ENCODE measurements at places on chromosomes 1 and 21.

- DNase-seq: peak; percentile 7
Measured at GRCh38 chr1:206808615-206809014, 36.3 kb upstream of the IL10 start.

DNA sequence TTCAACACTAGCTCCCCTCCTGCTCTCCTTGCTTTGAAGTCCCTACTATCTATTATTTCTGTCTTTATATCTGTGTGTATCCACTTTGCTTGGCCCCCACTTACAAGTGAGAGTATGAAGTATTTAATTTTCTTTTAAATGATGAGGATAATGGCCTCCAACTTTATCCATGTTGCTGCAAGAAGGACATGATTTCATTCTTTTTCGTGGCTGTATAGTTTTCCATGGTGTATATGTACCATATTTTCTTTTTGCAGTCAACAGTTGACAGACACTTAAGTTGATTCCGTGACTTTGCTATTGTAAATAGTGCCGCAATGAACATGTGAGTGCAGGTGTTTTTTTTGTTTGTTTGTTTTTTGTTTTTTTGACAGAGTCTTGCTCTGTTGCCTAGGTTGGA lies 365.6 kb downstream of the ZP4 start:
- DNase-seq: no peak

GRCh38 chr1:67947114-67947513 lies 103.3 kb downstream of the DIRAS3 start:
- no peak for DNase-seq

- no peak for DNase-seq
Measured at GRCh38 chr1:75613916-75614315, 3.0 kb upstream of the SLC44A5 start.

DNA sequence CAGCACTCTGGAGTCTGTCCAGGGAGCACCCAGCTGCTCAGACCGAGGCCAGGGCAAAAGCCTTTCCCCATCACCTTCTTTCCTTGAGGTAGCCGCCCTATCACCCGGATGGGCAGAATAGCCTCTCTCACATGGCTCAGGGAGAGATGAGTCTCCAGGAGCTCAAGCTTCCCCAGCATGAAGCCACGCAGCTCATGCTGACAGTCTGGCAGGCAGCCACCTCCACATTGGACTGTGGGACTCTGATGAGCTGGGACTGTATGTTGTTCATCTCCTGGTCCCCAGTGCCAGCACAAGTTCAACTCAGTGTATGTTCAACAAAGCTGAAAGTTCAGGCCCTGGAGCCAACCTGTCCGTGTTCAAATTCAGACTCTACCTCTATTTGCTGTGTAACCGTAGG lies 75.2 kb upstream of the ZC3H12A start:
- DNase-seq: no peak

GRCh38 chr1:40986328-40986783 lies 6.9 kb downstream of the CTPS1 start:
- DNase-seq: no peak

DNA sequence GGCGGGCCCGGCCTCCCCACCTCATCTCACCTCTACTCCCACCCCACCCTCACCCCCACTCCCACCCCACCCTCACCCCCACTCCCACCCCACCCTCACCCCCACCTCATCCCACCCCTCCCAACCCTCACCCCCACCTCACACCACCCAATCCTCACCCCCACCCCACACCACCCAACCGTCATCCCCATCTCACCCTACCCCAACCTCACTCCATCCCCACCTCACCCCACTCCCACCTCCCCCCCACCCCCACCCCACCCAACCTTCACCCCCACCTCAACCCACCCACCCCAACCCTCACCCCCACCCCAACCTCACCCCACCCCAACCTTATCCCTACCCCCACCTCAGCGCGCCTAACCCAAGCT lies 13.4 kb downstream of the A3GALT2 start:
- no peak for DNase-seq

GRCh38 chr1:108057541-108057940 lies 92.6 kb upstream of the VAV3 start:
- no peak for DNase-seq

DNA sequence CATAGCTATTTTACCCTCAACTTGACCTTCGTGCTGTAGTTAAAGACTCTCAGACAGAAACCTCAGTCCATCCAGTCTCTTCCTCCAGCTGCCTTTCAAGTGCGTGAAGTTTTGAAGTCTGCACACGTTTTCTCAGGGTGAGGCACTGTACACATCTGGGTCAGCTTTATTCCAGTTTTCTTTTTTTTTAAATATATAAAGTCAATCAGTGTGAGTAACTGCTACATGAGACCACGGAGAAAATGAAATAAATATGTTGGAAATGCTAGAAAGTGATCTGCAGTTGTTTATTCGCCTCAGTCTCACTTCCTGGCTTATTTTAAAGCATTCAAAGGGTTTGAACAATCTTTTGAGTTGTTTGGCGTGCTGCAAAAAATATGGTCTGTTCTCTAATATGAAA lies 135.7 kb downstream of the ROR1 start:
- no peak for DNase-seq

DNA sequence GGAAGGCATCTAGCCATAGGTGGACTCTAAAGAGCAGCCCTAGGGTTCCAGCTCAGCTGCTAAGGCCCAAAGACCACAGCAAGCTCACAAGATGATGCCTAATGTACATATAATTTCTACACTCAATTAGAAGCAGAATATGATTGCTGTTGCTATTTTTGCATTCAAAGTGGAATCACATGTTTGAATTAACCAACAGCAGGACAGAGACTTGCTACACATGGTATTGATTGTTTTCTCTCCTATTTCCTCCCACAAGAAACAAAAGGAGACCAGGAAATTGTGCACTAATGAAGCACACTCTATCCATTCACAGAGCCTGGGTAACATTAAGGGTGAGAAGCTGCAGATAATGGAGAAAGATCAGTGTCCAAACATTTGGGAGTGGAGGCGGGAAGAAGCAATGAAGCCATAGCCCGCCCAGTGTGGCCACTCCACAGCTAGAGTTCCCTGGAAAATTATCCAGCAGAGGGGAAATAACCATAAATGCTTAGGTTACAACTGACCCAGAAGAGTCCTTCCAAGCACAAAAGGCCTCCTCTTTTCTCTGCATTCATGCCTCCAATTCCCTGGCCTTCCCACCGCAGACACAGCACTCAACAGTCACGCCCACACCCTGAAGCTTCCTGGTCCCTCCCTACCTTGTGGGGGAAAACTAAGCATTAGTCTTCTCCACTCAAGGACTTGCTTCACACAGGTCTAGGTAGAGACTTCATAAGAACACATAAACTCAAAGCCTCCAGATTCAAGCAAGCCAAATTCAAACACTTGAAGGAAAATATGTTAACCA lies 7.5 kb downstream of the CNN3 start:
- no peak for DNase-seq

DNA sequence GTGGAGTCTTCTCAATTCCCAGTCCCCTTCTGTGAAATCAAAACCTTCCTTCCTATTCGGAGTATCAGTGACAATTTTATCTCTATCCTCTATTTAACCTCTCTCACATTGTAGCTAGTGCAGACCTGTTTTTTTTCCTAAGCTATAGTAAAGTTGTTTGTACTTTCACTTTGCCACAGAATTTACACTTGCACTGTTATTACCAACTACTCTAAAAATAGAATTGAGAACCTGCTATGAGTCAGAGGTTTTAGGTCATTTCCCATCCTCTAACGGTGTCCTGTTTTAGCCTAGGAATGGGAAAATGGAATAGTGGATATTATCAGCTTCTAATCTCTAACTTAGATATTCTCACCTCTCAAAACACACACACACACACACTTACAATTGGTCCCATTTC lies 862.7 kb downstream of the NCAM2 start:
- no peak for DNase-seq

GRCh38 chr21:41931041-41931451 lies 22.8 kb downstream of the C2CD2 start:
- DNase-seq: no peak

- DNase-seq: no peak
Measured at GRCh38 chr1:220342853-220343252, 70.6 kb upstream of the RAB3GAP2 start.

GRCh38 chr1:79839882-79840281 lies 833.4 kb upstream of the ADGRL4 start:
- DNase-seq: no peak

- DNase-seq: no peak
Measured at GRCh38 chr1:153262070-153262366, 2.5 kb downstream of the LORICRIN start.

DNA sequence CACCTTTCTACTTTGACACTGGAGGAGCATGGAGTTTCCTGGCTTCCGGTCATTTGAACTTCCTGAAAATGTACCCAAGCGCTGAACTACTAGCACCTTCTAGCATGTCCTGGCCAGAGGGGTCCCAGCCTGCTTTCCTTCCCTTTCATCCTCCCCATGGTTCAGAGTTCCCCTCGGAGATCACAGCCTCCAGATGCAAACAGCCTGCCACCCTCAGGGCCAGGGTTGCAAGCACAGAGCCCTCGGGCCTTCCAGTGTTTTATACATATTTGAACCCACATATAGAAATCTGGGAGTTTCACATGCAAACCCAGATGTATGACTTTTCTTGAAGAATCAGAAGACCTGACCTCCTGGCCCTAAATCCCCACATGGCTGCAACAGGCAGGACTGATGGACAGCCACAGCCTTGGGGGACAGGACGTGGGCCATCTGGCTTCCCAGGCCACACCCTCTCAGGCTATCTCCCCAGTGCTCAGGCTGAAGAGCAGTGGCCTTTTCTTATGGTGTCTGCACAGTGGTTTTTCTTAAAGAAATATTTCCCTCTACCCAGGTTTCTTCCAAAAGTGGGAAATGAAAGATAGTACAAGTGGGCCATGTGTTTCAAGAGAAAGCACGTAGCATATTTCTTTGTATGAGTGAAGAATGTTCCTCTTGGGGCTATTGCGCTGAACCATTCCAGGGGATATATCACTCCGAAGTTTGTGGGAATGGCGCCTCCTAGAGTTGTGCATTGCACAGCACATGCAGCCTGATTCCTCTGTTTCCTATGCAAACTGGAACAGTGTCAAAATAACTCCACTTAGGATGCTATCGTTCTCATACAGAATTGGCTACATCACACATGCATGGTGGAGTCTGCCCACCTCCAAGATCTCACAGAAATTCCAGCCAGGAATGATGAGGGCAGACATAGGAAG lies 232.0 kb upstream of the VAMP3 start:
- DNase-seq: no peak

- no peak for DNase-seq
Measured at GRCh38 chr1:13583966-13584791, 547 bp downstream of the PDPN start.

DNA sequence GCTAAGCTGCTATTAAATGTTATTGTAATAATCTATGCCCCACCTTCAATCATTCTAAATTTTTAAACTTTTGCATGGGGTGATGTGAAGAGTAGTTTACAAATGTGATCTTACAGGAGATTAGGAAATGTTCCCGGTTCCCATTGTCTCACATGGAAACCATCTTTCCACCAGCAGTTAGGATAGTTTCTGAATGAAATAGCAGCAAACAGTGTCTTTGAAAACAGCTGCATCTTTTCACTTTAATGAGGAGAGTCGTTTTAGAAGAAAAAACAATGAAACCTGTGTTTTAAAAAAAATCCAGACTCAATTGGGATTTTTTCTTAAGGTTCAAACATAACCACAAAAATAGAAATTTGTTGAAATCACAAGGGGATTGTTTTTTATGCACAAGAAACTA lies 134.2 kb downstream of the TLR5 start:
- DNase-seq: no peak

DNA sequence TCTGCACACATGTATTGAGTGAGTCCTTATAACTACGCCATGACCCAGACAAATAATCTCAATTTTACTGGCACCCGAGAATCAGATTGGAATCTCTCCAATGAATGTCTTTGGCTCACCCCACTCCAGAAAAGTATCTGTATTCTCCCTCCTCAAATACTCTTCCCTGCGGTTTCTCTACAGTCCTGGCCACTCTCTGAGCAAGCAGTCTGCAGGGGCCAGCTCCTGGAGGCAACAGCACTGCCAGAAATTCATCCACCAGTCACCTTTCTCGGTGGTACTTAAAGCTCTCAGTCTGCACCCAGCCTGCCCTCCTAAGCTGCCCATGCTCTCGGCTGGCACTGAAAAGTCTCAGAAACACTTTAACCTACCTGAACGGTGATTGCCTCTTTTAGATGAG lies 16.1 kb upstream of the LYST start:
- no peak for DNase-seq

GRCh38 chr1:240149484-240150094 lies 57.9 kb downstream of the FMN2 start:
- no peak for DNase-seq

- no peak for DNase-seq
Measured at GRCh38 chr1:220300442-220301121, 28.3 kb upstream of the RAB3GAP2 start.

DNA sequence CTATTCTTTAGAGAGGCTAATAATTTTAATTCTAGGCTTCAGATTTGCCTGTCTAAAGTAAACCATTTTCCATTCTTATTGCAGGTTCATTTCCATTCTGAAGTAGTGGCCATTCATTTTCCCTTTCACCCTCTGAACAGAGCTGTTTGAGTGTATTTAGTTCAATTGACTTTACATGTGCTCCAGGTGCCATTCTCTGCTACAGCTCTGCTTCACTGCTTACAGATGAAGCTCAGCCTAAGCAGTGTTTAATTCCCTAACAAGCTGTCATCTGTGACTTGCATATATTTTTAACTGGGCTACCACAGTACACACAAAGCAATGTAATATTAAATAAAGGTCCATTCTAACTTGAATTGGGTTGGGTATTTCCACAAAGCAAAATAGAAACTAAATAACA lies 1031.6 kb downstream of the KCNT2 start:
- DNase-seq: no peak

DNA sequence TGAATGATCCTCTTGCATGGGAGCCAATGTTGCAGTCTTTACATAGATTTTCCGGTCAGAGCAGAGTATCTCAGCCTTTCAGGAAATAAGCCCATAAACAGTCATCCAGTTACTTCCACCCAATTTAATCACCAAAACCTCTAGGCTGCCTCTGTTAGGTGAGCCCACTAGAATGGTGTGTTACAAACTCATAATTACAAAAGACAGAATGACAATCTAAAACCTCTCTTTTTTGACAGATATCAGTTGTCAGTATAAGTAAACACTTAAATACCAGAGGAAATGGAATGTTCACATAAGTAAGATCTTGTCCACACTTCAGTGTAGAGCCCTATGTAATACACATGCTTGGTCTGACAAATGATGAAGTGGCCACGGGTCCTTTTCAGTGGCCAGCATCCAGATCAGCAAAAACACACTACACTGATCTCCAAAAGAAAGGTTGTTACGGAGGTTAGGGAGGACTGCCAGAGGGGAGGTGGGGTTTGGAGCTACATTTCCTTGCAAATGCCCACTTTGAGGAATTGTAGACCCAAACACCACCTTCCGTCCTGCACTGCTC lies 71.3 kb upstream of the FBXO28 start:
- no peak for DNase-seq

DNA sequence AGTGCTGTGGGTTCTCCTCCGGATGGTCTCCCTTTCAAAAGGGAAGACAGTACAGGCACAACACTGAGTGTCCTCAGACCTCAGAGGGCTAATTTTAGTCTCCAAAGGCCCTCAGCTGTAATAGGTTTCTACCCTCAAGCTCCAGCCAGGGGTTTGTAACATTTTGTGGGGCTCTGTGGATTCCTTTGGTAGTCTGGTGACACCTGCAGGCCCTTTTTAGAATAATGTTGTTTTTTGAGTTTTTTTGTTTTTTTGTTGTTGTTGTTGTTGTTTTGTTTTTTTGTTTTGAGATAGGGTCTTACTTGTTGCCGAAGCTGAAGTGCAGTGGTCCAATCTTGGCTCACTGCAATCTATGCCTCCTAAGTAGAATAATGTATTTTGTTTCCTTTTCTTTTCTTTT lies 15.0 kb upstream of the TMEM201 start:
- DNase-seq: no peak

Measured in activated naive CD4-positive, alpha-beta T cell (primary cell).